MCF 10A (cell line): ENCODE measurements at places on chromosomes 2 and 18. TPM values are rescaled to one million over a fixed set of nuclear protein-coding genes. Genes with fewer than 3 reads are reported as not detected.

Gene COL4A3
- total RNA-seq, result 0.12 and 0.49 TPM in 2 replicates

Gene ALPG
- not detected in 2 replicates for total RNA-seq

DNA sequence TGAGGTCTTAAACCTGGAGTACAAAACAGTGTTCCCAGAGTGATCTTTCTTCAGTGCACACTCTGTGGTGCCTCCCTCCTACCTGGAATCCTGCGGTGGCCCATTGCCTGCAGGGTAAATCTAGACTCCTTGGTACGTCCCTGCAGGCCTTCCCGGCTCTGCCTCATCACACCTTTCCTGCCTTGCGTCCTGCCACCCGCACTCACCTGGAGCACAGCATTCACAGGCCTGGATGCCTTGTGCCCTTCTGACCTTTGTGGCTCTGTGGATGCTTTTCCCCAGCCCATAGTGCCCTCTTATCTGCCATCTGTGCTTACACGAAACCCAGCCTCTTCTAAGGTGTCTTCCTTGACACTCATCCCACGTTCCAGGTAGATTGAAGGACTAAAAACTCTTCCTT lies 62.7 kb downstream of the PRKRA start:
- H3K27me3 ChIP-seq, result no peaks in the 10 kb centered on the region
- no peak for DNase-seq
- H3K4me1 ChIP-seq, result no peaks in the 10 kb centered on the region
- H3K4me3 ChIP-seq, result no peak overlapping the region
- H3K27ac ChIP-seq, result no peak overlapping the region

GRCh38 chr2:28652217-28652616 lies 99.4 kb upstream of the PPP1CB start:
- DNase-seq, result no peak
- H3K27ac ChIP-seq, result no peak overlapping the region
- no peaks in the 10 kb centered on the region for H3K27me3 ChIP-seq
- peaks cover 38% of the 10 kb centered on the region for H3K4me1 ChIP-seq
- no peaks in the 10 kb centered on the region for H3K36me3 ChIP-seq
- no peak overlapping the region for H3K4me3 ChIP-seq

Gene AQP12A
- total RNA-seq, result not detected in 2 replicates
